ENCODE measurements at places on chromosomes 2 and 18.

DNA sequence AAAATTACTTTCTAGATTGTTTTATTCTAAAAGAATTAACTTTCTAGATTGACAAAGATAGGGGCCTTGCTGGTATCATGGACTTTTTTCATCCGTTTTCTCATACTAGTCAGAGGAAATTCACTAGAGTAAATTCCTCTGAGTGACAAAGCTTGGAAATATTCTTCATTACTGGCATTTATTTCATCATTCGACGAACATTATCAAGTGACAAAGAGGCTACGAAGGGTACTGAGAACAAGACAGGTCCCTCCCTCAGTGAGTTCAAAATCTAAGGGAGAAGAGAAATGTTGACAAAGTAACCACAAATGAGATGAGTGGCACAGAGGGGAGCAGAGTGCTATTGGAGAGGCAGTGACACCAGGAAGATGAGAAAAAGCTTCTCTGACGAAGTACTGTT lies 4.3 kb downstream of the EPG5 start:
- DNase-seq, result no peak

DNA sequence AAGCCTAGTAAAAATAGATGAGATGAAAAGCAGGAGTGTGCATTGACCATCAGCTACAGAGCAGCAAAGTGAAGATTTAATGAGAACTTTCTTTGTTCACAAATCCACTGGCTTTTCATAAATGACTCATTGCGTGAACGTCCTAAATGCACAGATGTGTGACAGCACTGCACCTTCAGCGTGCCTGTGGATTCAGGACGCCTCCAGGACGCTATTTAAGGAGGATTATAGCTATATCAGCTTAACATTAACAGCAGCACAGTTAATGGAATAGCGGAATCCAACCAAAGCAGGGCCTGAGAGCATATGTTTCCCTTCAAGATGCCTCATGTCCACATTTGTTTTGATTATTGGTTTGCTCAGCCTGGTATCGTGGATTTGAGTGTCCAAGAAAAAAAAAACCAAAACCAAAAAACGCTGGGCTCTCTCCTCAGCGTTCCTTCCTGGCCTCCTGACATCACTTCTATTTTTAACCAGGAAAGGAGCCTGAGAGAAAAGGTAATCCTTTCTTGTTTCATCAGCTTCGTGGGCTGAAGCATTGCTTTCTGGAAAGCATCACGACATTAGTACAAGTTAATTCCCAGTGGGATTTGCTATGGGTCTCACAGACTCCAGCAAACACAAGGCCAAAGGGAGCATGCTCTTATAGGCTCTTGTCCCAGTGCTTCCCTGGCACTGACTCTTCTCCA lies 447.0 kb upstream of the SMIM21 start:
- no peak for DNase-seq

- DNase-seq, result no peak
Measured at GRCh38 chr2:234969306-234970098, 17.7 kb downstream of the SH3BP4 start.

DNA sequence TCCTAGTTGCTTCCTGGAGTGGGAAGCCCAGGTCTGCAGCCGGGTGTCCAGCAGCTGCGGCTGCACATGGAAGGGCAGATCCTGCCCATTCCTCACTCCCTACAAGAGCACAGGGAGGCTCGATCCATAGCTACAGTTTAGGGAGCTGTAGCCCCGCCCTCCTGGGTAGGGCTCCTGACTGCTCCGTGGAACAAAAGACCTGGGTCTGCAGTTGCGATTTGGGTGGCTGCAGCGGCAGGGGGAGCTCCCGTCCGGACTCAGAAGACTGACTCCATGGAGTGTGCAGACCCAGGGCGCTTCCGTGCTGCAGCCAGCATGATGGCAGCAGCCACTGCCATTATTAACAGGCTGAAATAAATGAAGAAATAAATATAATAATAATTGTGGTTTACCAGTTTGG lies 157.3 kb downstream of the CTNNA2 start:
- DNase-seq, result no peak

DNA sequence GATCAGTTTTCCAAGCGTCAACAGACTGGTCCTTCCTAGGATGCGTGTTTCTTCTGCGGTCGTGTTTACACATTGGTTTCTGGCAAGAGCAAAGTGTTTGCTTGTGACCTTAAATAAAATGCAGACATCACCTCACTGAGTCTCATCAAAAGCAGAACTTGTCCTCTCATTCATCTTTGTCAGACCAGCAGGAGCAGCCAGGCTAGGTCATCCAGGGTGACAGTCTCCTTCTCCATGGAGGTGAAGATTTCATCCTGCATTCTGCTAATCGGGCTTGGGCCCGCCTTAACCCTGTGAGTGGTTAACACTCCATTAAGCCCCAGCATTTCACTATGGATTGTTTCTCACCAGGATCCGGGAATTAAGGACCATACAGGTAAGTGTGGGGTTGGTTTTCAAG lies 64.2 kb upstream of the PID1 start:
- no peak for DNase-seq

DNA sequence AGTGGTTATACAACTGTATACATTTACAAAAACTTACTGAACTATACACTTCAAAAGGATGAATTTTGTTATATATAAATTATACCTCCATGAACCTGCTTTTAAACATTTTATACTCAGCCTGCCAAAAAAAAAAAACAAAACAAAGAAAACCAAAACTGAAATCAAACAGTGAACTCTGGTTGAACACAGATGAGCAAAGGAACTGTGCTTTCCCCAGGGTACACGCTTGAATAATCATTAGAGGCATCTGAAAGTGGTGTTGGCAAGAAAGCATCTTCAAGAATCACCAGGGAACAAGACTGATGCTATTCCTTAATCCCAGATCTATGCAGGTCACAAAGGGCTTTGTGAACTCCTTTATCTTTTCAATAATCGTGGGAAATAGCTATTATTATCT lies 77.0 kb upstream of the LYPD1 start:
- DNase-seq, result no peak

GRCh38 chr2:124027182-124027581 lies 2.1 kb downstream of the CNTNAP5 start:
- no peak for DNase-seq

GRCh38 chr2:226656367-226656766 lies 143.3 kb downstream of the IRS1 start:
- DNase-seq, result no peak

GRCh38 chr2:1681323-1682180 lies 62.8 kb downstream of the PXDN start:
- no peak for DNase-seq

DNA sequence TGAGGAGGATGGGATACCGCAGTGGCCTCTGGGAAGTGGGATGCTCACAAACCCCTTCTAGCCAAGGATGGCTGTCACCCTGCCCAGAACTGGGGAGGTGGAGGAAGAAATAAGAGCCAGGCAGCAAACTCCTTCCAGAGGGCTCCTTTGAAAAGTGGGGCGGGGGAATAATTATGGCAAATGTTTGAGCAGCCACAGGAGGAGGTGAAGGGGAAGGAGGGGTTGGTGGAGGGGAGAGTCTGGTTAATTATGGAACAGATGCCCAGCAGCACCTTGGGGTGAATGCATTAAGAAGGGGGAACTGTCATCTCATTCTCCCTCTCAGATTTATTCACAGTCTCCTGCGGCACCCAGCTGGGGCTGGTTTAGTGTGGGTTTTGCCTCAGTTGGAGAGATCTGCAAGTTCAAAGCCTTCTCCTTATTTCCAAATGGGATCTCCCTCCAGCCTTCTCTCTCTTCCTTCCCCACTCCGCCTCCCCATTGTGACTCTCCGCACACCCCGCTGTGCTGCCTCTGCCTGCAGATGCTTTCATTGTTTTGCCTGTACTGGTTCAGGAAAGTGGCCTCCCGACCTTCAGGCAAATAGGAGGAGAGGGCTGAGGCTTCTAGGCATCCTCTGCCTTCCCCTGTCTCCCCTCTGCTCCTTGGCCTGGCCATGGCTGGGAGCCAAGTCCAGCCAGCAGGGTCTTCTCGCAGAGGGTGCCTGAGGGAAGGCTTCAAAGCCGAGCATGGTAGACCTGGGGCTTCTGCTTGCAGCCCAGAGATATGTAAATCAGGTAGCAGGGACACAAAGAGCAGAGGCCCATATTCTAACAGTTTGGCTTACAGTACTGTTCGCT lies 457.2 kb upstream of the MEX3C start:
- DNase-seq, result no peak

DNA sequence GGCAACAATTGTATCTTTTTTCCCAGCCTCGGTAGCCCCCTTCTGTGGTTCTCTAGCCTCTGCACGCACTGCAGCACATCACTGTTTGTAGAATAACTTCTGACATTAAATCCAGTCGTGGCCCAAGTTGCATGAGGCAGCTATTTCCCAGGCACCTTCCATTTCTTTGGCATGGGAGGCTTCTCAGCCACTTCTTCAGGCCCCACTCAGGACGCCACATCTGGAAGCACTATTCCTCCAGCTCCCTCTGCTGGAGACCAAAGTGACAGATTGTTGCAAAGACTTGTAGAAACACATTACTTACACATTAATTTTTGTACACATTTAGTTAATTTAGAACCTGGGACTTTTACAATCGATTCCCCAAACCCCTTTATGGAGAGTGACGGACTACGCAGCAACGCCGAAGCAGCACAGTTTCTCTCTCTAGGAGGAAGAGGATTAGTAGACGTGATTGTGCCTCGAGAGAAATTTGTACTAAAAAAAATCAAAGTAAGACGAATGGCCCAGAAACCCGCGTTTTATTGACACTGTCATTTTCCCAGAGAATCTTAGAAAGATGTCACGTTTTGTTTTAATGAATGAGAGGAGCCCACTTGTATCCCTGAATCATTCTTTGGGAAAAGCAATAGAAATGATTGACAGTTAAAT lies 57.8 kb upstream of the RGPD5 start:
- DNase-seq, result no peak

DNA sequence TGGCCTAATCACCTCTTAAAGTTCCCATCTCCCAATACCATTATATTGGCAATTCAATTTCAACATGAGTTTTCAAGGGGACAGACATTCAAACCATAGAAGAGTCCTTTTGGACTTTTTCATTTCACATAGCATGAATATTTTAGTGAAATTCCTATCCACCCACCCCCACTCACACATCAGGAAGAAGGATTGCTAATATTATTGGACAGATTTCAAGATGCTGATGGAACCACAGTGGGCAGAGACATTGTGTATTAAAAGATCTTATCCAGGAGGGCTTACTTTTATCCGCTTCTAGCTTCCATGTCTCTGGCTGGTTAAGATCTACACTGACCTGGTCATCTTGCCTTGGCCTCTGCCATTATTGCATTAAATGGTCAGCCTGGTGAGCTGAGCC lies 297.4 kb upstream of the ACVR2A start:
- DNase-seq, result no peak

Data from stimulated activated CD8-positive, alpha-beta memory T cell treated with anti-CD3 and anti-CD28 coated beads, Interleukin-4, amount 100 ng/mL, for 4 hours (primary cell).